Neural crest cell (in vitro differentiated cells): ENCODE measurements at places on chromosomes 4 and X. TPM values are rescaled to one million over a fixed set of nuclear protein-coding genes. Genes with fewer than 3 reads are reported as not detected.

DNA sequence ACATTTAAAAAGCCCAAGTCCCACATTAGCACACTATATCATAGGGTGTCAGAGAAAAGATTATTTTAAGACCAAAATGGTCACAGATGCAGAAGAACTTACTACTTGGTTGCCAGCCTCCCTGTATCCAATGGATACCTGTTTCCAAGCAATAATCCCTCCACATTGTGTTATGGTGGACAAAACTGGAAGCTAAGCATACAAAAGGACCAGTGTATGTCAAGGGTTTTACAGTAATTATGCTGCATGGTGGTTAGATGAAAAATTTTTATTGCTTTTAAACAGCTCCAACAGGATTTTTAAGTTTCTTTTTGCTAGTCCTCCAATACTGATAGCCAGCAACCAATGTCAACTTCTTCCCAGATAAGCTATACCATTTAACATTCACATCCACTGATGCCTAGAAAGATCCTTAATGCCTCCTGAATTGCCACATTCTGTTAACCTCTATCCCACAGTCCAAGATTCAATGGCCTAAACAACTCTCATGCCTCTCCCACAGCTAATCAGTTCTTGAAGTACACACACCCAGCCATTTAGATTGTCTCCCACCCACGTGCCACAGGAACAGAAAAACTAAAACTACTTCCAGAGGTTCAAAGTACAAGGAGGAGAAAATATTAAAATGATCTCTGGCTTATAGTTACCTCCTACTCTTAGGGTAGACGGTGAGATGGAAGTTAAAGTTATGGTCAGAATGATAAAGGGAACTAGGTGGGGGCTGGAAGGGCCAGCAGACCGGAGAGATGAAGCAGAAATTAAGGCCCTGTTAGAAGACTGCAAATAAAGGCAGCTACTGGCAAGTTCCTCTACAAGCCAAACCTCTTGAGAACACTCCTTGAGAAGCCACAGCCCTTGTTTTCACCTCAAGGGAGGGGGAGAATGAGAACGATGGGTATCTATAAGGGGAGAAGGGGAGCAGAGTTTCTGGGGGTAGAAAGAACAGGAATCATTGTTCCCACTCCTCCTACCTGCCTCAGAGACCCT, 5.5 kb downstream of the MED14 start:
- DNase-seq, result no peak

GRCh38 chrX:106611317-106611678, 480 bp upstream of the RADX start:
- DNase-seq, result no peak

DNA sequence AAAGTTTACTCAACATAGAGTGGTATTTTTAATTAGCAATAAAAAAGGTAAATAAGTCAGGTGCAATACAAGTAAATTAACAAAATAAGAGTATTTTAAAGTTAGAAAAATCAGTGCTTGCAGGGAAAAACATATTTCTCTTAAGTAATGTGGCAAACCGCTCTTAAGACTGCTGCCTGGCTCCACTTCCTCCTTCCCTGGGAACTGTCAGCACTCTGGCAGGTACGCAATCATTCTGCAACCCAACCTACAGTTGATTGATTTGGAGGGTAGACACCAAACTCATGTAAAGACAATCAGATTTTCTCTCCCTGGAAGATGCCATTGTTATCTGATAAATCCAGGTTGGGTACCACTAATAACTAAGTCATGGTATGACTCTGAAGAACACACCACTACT, 63.9 kb downstream of the PPP3CA start:
- DNase-seq, result no peak

- DNase-seq, result peak; percentile 88
These were observed 90.0 kb upstream of the DRD5 start for GRCh38 chr4:9691238-9692065.

The C4orf36 gene
- 1.9 and 3.2 TPM in 2 replicates for total RNA-seq

GRCh38 chr4:117560329-117560728, 474.0 kb upstream of the NDST3 start:
- DNase-seq, result no peak

- DNase-seq, result no peak
These were observed 84.2 kb upstream of the KCTD8 start for GRCh38 chr4:44532851-44533250.

GRCh38 chrX:19024366-19024765, 40.5 kb upstream of the PHKA2 start:
- no peak for DNase-seq

- no peak for DNase-seq
These were observed 82.0 kb downstream of the CHRDL1 start for GRCh38 chrX:110713666-110714065.

DNA sequence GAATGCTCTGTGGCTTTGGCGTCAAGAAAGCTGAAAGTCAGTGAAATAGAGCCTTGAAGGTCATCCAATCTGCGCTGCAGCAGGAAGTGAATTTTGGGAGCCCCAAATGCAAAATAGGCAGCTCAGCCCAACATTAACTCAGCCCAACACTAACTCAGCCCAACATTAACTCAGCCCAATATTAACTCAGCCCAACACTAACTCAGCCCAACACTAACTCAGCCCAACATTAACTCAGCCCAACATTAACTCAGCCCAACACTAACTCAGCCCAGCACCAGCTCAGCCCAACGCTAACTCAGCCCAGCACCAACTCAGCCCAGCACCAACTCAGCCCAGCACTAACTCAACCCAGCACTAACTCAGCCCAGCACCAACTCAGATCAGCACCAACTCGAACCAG, 71.5 kb downstream of the SORBS2 start:
- DNase-seq, result no peak

DNA sequence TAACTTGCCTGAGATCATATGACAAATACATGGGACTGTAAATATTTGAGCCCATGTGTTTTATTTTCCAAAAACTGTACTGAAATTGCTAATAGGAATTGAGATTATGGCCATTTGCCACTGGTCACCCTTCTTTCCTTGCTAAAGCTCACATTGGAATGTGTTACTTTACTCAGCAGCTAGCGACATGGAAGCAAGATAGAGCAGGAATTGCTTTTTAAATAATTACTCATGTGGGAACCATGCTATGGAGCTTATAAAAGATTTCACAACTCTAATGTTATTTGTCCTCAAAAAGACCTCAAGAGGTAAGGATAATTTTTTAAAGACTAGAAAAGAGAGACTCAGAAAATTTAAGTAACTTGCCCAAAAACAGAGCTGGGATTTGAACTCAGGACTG, 48.8 kb upstream of the AFAP1 start:
- no peak for DNase-seq

- no peak for DNase-seq
These were observed 156.8 kb downstream of the AR start for GRCh38 chrX:67700602-67701001.

The ASB5 gene
- total RNA-seq, result not detected in 2 replicates

The FBXW7 gene
- total RNA-seq, result 33.4 and 42.4 TPM in 2 replicates

DNA sequence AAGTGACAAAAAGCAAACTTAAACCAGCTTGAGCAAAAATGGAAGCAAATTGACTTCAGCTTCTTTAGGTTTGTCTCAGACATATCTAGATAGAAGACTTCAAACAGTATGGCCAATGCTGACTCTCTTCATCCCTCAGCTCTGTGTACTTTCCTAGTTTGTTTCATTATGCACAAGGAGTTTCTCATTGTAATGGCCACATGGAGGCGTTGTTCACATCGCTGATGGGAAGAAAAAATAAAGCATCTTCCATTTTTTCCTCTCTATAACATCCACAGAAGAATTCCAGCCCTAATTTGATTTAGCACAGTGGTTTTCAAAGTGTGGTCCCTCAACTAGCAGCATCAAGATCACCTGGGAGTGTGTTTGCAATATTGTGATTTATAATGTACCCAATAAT, 397.5 kb upstream of the PRKX start:
- DNase-seq, result no peak

The STATH gene
- total RNA-seq, result not detected in 2 replicates

The GYPE gene
- not detected in 2 replicates for total RNA-seq

The CXorf38 gene
- 7.1 and 7.8 TPM in 2 replicates for total RNA-seq

DNA sequence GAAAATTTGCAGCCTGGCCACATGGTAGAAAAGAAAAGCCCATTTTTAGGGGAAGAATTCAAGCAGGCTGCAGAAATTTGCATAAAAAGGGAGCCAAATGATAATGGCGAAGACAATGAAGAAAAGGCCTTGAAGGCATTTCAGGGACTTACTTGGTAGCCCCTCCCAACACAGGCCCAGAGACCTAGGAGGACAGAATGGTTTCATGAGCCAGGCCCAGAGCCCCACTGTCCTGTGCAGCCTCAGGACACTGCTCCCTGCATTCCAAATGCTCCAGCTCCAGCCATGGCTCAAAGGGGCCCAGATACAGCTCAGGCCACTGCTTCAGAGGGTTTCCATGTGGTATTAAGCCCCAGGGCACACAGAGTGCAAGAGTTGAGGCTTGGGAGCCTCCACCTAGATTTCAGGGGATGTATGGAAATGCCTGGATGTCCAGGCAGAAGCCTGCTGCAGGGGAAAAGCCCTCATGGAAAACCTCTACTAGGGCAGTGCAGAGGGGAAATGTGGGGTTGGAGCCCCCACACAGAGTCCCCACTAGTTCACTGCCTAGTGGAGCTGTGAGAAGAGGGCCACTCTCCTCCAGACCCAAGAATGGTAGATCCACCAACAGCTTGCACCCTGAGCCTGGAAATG, 271.7 kb upstream of the KLF3 start:
- DNase-seq, result no peak

GRCh38 chr4:3677748-3678070, 88.5 kb upstream of the ADRA2C start:
- no peak for DNase-seq

GRCh38 chrX:18877469-18877868, 106.4 kb downstream of the PHKA2 start:
- DNase-seq, result no peak

The FAM149A gene
- total RNA-seq, result 4.5 and 5.6 TPM in 2 replicates

GRCh38 chrX:7545564-7545963, 297.4 kb upstream of the VCX start:
- DNase-seq, result no peak

The TCEAL2 gene
- 4.4 and 5.0 TPM in 2 replicates for total RNA-seq

The TMEM144 gene
- total RNA-seq, result 1.6 and 1.8 TPM in 2 replicates

GRCh38 chr4:26235500-26235899, 85.3 kb upstream of the RBPJ start:
- DNase-seq, result no peak

- no peak for DNase-seq
These were observed 87.0 kb upstream of the FAT1 start for GRCh38 chr4:186810613-186811150.

The CNKSR2 gene
- 21.0 and 22.4 TPM in 2 replicates for total RNA-seq

DNA sequence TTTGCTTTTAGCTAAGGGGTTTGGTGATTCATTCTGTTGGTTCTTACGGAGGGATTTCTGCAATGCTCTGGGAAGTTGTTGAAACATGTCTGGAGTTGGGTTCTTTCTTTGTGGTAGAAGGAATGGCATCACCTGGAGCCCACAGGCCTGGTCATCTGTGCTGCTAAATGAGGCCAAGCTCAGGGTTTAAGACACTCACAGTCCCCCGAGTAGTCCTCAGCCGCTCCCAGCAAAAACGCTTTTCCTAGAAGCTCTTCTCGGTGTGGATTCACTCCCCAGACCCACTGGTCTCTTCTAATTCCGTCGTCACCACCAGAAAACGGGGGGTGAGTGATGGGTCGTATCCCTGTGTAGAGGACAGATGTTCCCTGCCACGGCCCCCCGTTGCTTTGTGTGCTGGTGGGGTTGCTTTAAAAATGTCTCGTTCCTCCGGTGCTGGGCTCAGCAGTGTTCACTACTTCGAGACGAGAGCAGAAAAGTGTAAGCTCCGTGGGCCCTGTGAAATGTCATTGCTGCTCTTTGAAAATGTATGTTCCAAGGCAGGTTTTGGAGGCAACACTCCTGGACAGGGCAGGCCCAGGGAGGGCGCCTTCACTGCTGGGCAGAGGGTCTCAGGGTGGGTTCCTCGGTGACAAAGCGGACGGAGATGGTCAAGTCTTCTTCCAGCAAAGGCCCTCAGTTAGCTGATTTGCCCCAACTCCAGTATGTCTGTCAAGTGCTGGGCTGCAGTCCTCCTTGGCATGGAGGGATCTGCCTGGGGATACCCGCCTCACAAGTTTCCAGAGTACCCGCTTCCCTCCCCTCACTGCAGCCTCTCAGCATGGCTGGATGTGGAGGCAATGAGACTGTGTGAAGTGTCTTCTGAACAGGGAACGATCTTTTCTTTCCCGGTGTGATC, 37.3 kb downstream of the PSAPL1 start:
- no peak for DNase-seq

The KLB gene
- not detected in 2 replicates for total RNA-seq

GRCh38 chrX:10574663-10575062, 45.7 kb downstream of the MID1 start:
- DNase-seq, result no peak

DNA sequence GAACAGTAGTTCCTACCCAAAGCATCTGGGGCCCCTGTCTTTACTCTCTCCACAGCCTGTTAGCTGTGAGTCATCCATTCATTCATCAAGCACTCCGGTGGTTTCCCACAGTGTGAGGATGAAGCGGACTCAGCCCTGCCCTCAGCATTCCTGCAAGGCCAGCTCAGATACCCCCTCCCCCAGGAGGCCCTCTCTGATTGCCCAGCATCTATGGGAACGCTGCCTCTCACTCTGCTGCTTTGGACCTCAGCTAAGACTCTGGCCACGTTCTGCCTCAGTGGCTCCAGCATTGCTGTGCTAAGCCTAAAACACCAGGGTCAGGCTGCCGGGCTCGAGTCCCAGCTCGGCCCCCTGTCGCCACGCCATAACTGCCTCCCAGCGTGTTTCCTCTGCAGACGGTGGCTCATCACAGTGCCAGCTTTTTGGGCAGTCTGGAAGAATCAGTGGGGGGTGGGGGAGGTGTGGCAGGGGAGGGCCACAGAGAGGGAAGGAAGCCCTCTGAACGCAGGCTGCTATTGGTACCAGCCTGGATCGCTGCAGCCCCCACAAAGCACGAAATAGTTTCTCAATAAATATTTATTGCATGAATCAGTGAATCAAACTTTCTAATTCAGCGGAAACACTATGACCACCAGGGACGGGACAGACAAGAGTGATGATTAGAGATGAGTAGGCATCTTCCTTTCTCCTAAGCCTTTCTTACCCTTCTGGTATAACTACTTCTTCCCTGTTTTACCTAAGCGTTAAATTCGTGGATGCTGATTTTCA, 74.4 kb downstream of the SORCS2 start:
- DNase-seq, result no peak

DNA sequence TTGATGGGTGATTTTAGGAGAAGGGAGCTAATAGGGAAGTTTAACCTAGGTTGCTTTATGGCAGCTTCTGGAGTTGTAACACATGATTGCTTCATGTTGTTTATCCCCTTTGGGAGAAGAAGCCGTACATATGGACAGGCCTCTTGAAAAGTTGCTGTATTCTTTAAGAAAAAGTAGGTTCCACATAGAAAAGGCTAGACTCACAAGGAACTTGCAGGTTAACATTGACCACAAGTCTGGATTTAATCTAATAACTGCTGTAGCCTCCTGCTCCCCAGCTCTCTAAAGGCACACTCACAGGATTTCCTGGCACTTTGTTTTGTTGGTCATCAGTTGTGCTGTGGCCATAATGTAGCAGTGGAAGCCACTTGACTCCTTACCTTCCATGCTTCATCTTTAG, 19.7 kb downstream of the FNIP2 start:
- no peak for DNase-seq

The TCP11X2 gene
- total RNA-seq, result not detected in 2 replicates

The CXCL5 gene
- 0.28 and 0.45 TPM in 2 replicates for total RNA-seq

DNA sequence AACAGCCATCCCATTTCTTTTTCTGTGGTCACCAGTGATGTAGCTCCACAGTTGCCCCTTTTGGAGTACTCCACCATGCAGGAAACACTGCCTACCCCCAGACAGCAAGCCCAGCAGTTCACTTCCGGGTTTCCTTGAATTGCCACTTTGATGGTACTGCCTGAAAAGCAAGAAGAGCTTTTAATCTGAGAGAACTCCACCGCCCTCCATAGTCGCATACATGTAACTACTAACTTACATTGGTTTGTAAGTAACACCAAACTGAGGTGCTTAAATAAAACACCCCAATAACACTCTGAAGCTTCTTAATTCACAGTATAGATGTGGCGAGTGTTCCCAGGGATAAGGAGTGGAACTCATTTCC, 53.6 kb upstream of the HPSE start:
- no peak for DNase-seq
